ENCODE measurements at places on chromosomes 11 and 22.

GRCh38 chr11:119728211-119728626, 781 bp downstream of the NECTIN1 start:
- DNase-seq: no peak

- DNase-seq: no peak
Observed at GRCh38 chr22:28217277-28217676, 298.2 kb upstream of the PITPNB start.

- DNase-seq: no peak
Observed at GRCh38 chr22:40116496-40117200, 61.1 kb upstream of the TNRC6B start.

DNA sequence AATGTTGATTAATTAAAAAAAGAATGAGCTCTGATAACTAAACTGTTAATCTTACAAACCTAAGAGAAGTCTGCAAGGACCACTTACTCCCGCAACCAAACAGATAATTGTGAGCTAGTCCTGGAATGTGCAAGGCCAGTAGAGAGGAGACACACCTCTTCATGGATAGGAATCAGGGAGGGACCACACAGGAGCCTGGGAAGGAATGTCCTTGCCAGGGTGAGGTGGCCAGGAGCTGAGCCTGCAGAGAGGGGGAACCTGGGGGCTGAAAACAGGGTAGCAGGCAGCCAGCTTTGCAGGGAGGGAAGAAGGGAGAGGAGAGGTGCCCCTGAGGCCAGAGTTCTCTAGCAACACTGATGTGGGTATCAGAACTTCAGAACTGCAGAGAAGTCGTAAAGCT, 9.4 kb upstream of the NLRP10 start:
- DNase-seq: no peak

- DNase-seq: no peak
Observed at GRCh38 chr22:27867953-27868731, 50.9 kb downstream of the PITPNB start.
